Stimulated activated CD8-positive, alpha-beta memory T cell treated with anti-CD3 and anti-CD28 coated beads, Interleukin-4, amount 100 ng/mL, for 1 hour (primary cell): ENCODE measurements at places on chromosomes 11 and 22.

DNA sequence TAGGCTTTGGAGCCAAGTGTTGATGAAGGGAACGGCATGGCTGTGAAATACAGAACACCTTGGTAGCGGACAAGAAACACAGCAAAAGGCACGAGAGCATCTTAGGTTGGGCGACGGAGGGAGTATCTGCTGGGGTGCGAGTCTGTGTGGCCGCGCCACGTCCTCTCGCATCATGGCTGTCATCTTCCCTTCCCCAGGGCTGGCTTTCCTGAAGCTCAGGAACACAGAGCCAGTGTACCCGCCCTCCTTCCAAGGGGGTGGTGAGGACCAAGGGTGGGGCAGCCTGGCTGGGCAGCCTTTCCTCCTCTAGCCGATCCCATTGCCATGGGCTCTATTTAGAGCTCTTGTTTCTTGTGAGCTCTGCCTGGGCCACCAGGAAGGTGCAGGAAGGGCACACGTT, 154.4 kb downstream of the FEZ1 start:
- DNase-seq = no peak

DNA sequence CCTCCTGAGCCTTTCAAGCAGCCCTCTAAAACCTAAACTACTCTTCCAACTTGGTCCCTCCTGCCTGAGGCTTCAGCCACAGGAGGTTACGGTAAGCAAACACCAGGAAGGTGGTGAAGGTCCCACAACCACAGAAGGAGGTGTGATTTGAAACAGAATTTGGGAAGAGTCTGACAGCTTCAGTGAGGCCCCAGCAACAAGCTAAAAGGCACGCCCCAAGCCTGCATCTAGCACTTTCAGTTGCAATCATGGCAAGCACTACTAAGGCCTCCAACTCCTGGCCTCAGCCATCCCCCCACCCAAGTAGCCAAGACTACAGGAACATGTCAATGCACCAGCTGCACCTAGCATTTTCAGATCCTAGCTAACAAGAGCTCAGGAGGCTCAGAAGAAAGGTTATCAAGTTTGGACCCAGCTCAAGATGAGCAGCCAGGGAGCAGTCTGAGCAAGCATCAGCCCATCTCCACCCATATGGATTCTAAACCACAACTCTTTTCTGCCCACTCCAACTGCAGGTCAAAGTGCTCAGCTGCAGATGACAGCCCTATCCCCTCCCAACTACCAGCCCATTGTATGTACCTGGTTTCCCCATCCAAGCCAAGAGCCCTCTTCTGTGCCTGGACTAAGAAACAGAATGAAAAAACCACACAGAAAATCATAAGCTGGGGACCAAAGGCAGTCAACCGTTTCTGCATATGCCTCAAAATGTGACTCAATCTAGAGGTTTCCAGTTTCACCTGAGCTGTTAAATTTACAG, 10.4 kb upstream of the AHNAK start:
- no peak for DNase-seq

GRCh38 chr11:60795291-60795690, 10.2 kb downstream of the MS4A10 start:
- no peak for DNase-seq

DNA sequence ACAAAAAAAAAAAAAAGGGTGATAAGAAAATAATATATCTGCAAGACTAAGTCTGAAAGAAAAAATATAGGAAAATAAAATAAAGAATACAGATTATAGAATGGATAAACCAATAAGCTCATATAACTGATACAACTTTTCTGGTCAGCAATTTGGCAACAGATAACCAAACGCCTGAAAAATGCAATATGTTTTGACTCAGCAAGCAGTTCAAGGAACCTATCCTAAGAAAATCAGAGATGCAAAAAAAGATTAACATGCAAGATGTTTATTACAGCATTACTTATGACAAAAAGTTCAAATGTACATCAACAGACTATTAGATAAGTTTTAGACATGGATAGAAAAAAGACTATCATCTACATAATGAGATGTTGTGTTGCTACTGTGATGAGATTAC, 27.1 kb upstream of the GAB2 start:
- DNase-seq = no peak

DNA sequence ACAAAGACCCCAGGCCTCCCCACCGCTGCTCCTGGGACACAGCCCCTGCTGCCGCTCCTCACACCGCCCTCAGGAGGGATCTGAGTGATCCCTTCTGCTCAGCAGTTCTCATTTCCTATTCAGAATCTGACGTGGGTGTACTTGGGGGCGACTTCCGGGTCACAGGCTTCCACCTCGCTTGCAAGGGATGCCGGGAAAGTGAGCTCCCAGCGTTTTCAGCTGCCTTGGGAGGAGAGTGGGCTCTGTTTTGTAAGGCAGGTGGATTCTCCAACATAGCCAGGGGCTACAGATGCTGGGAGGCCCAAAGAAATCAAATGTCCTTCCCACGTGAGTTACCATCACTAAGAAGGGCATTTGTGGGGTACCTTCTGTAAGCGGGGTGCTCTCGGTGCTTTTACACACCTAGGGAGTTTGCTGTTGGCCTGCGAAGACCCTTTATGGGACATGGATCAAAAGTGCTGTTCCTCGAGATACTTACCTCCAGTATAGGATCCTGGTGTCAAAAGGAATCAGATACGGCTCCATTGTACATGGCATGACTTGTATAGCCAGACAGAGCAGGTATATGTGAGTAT, 9.7 kb upstream of the LRRC10B start:
- no peak for DNase-seq

- DNase-seq = no peak
Observed at GRCh38 chr22:48371391-48371790, 1456.3 kb downstream of the BRD1 start.

DNA sequence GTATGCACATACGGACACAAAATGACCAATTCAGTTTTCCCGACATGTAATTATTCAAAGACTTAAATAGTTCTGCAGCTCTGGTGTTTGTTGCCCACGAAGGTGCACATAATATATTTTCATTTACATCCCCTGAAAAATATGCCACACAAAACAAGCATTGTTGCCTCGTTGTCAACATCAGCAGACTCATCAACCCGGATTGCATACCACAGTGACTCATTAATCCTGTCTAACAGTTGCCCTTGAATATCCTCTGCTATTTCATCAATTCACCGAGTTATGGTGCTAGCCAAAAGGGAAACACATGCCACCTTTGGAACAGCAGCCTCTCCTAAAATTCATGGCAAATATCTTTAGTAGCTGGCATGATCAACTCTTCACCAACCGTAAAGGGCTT, 582.2 kb downstream of the LRRC4C start:
- DNase-seq = no peak

DNA sequence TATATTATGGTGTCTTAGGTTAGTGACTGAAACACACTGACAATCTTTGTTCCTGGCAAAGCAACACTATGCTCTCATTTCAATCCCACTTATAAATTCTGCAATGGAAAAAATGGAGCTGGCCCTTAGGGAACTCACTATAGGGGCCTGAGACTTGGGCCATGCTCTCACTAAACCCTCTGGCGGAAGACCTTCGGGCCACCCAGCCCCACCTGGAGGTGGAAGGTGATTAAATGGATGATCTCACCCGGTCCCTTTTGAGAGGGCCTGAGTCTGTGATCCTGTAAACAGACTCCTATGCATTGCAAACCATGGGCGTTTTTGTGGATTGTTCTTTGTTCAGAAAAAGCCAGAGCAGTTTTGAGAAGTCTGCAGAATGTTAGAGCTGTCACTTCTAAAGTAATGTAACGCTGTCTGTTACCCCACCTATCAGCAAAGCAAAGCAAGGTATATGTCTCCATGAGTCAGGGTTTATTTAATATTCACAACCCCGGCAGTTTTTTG, 17.0 kb upstream of the CDON start:
- no peak for DNase-seq

- no peak for DNase-seq
Observed at GRCh38 chr22:38335077-38335476, 17.8 kb upstream of the CSNK1E start.

DNA sequence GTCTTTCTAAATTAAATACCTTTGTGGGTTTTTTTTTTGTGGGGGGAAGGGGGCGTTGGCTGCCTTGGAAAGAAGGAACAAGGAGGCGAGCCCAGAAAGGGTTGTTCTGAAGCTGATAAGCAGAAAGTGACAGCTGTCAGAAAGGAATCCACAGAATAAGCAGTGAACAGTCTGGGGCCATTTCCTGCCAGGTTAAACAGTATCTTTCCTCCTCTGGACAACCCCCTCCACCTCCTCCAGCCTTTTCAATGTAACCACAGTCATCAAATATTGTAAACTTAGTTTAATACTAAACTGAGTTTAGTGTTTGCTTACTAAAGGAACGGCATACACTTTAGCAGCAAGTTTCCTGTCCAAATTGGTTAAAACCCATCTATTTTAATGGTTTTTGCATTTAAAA, 271.2 kb upstream of the SYN3 start:
- DNase-seq = no peak

GRCh38 chr11:125167292-125167953, 2.9 kb downstream of the PKNOX2 start:
- no peak for DNase-seq

- no peak for DNase-seq
Observed at GRCh38 chr22:45212992-45213751, 27.5 kb downstream of the KIAA0930 start.

DNA sequence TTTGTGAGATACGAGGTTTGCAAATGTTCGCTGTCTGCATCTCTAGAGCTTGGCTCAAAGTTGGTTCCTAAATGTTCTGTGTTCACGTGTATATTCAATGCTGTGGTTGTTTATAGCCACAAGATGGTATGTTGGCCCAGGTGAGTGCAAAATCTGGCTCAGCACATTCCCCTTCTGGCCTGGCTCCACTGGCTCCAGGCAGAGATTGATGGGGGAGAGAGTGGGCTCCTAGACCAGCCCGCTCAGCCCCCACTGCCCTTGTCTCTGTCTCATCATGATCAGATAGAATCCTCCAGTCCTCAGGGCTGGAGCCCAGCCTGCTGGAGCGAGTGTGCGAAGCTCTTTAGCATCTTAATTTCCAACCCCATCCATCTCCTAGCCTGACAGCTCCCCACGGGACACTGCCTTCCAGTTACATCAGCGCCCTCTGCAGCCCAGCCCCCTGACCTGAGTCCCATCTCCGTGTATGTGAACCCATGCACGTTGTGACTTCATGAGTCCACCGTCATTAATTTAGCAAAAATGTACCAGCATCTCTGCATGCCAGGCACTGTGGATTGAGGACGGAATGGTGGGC, 2.0 kb downstream of the P2RX3 start:
- no peak for DNase-seq

DNA sequence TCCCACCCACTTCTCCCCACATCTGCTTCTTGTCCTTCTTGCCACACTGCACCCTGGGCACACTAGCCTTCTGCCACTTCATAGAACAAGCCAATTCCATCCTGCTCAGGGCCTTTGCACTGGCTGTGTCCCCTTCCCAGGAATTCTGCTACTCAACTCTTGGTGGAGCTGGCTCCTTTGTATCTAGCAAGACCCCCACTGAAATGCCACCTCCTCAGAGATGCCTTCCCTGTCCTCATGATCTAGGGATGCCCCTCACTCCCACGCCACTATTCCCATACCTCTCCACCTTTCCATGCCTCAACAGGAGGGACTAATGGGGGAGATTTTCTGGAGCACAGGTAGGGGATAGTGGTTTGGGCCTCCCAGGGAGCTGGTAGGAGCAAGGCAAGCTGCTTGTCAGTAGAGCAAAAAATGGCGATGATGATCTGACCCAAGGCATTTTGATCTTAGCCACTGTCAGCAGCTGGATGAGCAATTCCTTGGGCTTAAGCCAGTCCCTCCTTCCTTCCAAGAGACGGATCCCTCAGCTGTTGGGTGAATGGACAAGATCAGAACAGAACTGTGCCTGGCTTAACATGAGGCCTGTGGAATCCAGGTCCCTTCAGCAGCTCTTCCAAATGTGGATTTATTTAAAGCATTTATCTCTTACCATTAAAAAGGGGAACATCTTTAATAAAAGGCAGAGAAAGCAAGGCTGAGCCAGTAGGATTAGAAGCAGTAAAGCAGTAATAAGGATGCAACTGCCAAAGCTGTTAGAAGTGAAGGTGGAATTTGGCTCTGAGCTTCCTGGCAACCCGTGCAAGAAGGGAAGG, 4.0 kb upstream of the PRDM11 start:
- no peak for DNase-seq

DNA sequence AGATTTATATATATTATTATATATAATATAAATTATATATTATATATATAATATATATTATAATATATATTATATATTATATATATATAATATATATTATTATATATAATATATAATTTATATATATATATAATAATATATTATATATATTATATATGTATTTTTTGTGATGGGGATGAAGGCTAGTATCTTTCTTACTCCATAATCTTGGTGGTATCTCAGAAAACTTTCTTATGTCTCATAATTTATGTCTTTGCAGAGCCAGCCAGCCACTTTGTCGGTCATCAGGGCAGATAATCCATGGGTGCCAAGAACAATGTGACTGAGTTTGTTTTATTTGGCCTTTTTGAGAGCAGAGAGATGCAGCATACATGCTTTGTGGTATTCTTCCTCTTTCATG, at the start of gene OR4S1:
OR4S1 (plus strand) TSS at position 301 of the 400 bp plus-strand sequence; CDS start at position 301, 0 bp downstream.
- no peak for DNase-seq

DNA sequence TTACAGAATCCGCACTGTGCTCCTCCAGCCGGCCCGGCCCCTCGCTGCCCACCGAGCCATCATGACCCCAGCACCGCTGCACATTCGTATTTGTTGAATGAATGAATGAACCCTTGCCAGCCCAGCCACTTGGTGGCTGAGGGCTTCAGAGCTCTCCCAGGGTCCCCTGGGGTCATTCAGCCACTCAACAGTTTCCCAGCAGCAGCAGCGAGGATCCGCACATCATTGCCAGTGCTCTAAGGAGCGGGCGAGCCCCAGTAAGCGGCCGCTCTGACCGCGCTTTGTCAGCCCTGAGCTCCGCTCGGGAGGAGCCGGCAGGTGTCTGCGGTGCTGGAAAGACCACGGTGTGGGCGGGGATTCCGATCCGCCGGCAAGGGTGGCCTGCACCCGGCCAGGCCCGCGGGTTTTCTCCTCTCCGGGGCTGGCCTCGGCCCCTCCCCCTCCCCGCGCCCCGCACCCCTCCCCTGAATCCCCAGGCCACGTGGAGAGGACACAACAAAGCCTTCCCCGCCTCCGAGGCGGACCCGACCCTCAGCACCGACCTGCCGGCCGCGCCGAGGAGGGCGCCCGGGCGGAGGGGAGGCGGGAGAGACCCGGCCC, 563 bp downstream of the BID start:
- peak; percentile 37 for DNase-seq

- DNase-seq = no peak
Observed at GRCh38 chr11:27187848-27188621, 147.4 kb downstream of the BBOX1 start.

- DNase-seq = no peak
Observed at GRCh38 chr11:32433914-32434355, 1.4 kb downstream of the WT1 start.
